ENCODE measurements at places on chromosomes 1 and 21.
A peak's percentile ranks its signal among the peaks of the same experiment; 100 is the strongest.

- peak; percentile 47 for DNase-seq
These were observed 34.1 kb downstream of the TP53BP2 start for GRCh38 chr1:223811634-223812101.

DNA sequence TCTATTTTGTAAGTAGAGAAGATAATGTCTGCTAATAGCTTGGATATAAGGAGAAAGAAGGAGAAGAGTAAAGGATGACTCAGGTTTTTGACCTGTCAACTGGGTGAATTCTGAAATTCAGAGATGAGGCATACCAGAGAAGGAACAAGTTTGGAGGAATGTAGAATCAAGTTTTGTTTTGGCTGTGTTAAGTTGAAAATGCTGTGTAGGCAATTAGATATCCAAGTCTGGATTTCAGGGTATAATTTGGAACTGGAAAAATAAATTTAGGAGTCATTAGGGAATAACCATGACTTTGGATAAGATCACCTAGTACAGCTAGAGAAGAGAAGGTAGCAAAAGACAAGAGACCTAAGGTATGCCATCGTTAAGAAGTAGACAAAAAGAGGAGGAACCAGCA lies 22.4 kb upstream of the GNG4 start:
- no peak for DNase-seq

- DNase-seq, result peak; percentile 88
These were observed 117.5 kb downstream of the NAV1 start for GRCh38 chr1:201656311-201657032.

GRCh38 chr1:106173101-106173500 lies 883.4 kb upstream of the PRMT6 start:
- no peak for DNase-seq

DNA sequence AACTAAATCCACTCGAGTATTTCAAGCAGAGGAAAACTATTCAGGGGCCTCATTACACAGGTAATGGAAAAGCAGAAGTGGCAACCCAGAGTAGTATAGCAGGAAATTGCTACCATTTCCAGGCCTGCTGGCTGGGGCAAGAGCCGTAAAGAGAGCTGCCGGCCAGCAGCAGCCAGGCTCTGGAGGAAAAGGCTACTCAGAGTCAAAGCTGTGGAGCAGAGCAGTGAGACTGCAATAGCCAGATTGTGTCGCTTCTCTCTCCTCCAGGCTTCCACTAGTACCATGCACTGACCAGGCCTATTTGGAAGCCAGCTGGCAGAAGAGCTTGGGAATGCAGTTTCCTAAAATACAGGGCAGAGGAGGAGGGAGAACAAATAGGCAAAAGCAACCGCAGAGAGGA lies 155.5 kb downstream of the OMA1 start:
- DNase-seq, result no peak

DNA sequence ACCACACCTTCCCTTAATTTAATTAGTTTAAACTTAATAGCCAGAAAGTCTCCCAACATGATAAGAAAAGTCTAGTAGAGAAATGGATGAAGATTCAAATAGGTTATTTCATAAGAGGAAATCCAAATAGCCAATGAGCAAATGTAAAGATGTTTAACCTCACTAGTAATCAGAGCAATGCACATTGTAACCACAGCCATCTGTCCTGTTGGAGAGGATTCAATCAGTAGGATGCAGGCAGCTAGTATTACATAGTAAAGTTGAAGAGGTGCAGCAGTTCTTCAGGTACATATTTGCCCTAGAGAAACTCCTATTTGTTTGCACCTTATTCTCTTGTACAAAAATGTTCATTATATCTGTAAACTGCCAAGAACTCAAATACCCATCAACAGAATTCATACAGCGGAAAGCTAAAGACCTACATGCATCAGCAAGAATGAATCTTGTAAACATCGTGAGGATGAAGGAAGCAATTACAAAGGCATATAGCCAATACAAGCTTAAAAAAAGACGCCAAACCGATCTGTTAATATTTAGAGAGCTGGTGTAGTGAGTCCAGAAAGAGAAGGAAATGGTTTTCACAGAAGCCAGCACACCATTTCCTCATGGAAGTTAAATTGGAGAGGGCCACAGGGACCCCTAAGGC lies 27.9 kb downstream of the DIP2A start:
- no peak for DNase-seq

GRCh38 chr1:247540581-247540980 lies 4.3 kb upstream of the OR2C3 start:
- peak; percentile 15 for DNase-seq

DNA sequence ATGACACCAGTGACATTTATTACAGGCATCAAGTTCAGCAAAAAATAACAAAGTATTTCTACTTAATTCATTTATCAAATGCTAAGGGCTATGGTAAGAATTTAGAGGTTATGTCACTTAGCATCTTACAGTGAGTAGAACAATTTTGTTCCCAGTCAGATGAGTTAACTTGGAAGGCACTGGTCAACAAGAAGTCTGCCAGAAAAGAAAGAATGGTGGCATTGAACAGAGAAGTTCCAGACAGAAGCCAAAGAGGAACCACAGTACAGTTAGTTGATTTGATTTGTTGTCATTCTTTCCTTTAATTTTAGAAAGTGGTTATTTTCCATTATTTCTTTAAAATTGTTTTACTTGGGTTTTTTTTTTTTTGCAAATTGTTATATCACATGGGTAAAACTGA lies 232.2 kb upstream of the PKN2 start:
- no peak for DNase-seq

DNA sequence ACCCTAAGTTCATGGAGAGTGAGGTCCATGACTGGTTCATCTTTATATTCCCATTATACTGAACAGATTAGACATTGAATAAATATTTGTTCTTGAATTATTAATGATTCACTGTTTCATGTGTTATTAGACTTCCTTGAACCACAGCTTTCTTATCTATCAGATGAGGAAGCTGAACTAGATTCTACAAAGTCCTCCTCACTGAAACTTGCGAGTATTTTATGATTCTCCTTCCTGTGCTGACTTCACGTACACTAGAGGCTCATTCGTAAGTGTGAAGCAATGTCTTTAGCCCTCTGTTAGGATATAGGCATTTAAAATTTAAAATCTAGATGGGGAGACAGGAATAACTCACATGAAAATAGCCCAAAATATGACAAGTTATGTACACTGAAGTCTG lies 95.6 kb upstream of the IRF2BP2 start:
- no peak for DNase-seq

DNA sequence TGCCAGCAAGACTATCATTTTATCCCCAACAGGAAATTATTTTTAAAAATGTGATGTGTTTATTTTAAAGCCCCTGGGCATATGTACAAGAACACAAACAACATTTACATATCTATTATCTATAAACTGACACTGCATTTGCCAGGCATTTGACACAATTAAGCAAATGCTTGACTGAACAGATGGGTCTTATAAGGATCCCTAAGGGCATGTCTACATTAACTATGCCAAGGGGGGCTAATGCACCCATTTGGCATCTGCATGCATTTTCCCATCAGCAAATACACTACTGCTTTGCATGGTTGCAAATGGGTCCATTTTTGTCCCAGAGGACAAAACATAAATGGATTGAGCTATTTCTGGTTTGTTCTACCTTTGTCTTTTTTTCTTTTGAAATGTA lies 884.8 kb upstream of the B3GALT2 start:
- DNase-seq, result peak; percentile 59

DNA sequence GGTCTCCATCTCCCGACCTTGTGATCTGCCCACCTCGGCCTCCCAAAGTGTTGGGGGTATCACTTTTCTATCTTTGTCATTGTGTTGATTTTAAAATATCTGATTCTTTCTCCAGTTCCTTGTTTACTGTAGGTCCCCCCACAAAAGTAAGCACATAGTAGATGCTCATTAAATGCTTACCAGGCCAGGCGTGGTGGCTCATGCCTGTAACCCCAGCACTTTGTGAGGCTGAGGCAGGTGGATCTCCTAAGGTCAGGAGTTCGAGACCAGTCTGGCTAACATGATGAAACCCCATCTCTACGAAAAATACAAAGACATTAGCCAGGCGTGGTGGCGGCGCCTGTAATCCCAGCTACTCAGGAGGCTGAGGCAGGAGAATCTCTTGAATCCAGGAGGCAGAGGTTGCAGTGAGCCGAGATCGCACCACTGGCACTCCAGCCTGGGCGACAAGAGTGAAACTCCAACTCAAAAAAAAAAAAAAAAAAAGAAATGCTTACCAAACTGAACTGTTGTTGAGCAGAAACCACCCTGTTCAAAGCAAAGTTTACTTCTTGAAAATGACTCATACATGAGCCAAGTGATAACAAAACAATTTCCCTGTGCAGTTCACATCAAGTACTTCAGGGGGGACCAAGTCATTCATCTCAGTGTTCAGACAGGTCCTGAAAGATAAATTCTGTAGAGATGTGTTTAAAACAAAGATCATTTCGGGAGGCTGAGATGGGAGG lies 24.3 kb upstream of the NID1 start:
- no peak for DNase-seq

Data from NCI-H82 (cell line).